ENCODE measurements at places on chromosomes 4 and X.

DNA sequence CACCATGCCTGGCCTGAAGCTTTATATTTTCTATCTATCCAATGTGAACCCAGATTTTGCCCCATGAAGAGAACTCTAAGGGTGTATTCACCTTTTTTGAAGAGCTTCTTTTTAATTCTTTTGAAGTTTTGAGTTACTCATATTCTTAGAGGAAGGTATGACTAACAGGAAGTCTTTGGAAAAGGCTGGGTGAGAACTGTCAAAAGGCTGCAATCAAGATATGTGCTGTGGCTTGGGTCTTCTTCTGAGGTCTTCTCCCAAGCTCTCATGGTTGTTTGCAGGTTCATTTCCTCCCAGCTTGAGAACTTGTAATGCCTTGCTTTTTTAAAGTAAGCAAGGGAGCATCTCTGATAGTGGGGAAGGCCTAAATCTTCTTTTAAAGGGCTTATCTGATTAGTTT lies 3.1 kb upstream of the C4orf17 start:
- no peak for DNase-seq

GRCh38 chr4:135065366-135065765 lies 863.8 kb upstream of the PABPC4L start:
- DNase-seq: no peak

- no peak for DNase-seq
Measured at GRCh38 chr4:181823645-181824044, 419.6 kb upstream of the TENM3 start.

GRCh38 chr4:176422001-176422400 lies 102.2 kb downstream of the SPCS3 start:
- DNase-seq: no peak

DNA sequence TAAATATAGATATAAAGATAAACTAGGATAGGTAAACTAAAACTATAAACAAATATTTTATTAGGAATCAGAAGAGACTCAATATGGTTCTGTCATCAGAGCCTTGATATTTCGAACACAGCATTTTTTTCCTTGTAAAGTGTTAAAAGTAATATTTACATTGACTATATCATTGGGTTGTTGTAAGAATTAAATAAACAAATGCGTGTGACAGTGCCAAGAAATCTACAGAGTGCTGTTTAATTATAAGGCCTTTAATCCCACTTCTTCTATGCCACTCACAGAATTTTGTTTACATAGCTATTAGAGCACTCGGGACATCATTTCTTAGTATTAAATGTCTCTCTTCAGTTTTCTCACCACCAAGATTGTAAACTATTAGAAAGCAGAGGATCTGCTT lies 807.4 kb downstream of the FSTL5 start:
- no peak for DNase-seq

DNA sequence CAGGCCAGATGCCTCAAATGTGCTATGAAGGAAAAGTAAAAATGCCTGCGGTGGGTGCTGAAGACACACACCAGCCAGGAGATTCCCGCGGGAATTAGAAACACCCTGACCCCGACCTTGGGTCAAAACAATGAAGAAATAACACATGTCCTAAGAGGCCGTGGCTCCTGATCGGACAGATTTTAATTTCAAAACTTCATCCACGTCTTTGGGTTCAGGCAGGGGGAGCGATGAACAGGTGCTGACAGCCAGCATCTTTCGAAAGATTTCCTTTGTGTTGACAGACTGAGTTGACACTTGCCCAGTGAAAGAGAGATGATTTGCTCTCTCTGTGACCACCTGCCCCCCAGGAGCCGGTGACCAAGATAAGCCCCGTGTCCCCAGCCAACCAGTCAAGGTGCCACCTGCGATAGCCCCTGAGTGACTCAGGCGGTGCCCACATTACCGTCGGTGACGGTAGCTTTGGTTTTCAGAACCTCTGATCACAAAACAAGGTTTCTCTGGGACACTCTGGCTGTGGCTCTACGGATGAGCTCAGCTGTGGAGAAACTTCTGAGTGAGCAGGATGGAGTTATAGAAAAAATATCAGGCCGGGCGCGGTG lies 11.0 kb upstream of the IL3RA start:
- DNase-seq: no peak

GRCh38 chrX:85765651-85766050 lies 281.7 kb downstream of the CHM start:
- DNase-seq: no peak

Data from activated CD8-positive, alpha-beta memory T cell treated with anti-CD3 and anti-CD28 coated beads for 4 hours (primary cell).